ENCODE measurements at places on chromosomes 16 and 17.

GRCh38 chr17:15361151-15361550 is 19.8 kb upstream of the TEKT3 start:
- no peak for DNase-seq

GRCh38 chr17:50157891-50158290 is 7.4 kb upstream of the PPP1R9B start:
- no peak for DNase-seq

DNA sequence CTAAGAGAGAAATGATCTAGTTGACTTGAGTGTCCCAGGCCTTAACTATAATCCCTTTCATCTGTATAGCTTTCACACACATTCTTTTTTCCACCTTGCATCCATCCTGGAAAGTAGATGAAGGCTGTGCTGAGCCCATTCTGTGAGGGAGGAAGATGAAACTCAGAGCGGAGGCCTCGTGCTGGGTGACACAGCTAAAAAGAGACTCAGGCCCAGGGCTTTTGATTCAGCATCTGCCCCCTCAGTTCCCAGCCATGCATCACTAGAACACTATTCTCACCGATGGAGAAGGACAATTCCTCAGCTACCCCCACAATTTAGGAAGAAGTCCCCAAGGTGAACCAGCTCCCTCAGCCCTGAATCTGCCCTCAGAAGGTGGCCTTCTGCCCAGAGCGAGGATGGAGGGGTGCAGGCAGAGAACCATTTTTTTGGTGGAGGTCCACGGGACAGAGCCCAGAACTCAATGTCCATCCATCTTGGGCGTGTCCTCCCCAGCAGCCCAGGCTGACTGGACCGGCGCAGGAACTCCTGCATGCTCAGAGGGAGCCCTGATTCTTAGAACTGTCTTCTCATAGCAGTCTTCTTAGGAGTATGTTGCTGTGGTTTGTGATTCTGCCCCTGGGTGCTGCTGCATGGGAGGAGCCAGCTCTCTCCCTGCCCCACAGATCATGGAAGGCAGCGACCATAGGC is 5.8 kb upstream of the MYCBPAP start:
- no peak for DNase-seq

DNA sequence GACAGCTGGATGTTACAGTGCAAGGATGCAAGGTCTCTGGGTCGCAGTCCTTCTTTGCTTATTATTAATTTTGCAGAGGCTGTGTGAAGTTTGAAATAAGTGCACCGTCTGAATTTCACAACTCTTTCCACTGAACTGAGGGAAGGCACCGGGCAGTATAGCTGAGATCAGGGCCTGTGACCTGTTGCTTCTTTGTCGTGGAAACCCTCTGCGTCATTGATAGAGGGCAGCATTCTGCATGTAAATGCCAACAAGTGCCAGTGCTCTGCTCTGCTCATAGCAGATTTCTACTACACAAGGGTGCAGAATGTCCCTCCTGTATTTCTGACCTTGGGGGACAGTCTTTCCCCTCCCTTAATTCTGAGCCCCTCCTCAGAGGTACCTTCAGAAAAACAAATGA is 26.0 kb downstream of the CD300LF start:
- no peak for DNase-seq

- no peak for DNase-seq
Observed at GRCh38 chr17:70702683-70703255, 533.4 kb downstream of the KCNJ2 start.

Measured in activated T-cell treated with anti-CD3 and anti-CD28 coated beads for 24 hours (primary cell).